CD4-positive, alpha-beta memory T cell (primary cell): ENCODE measurements at places on chromosomes 12 and 14. TPM values are rescaled to one million over a fixed set of nuclear protein-coding genes. Genes with fewer than 3 reads are reported as not detected.
A peak's percentile ranks its signal among the peaks of the same experiment; 100 is the strongest.

The DEGS2 gene
- total RNA-seq = 0.14 TPM

The MYF5 gene
- total RNA-seq = not detected

The TAS2R20 gene
- 2.5 TPM for total RNA-seq

The KRT71 gene
- total RNA-seq = not detected

The OTOGL gene
- not detected for total RNA-seq

The VSIG10 gene
- 5.1 TPM for total RNA-seq

The B4GALNT3 gene
- 2.1 TPM for total RNA-seq

The FLRT2 gene
- total RNA-seq = 0.03 TPM

GRCh38 chr12:27552886-27553560 lies 29.0 kb downstream of the PPFIBP1 start:
- H3K4me1 ChIP-seq = no peaks in the 10 kb centered on the region
- H3K4me3 ChIP-seq = no peak overlapping the region
- H3K27ac ChIP-seq = no peak overlapping the region
- no peak for DNase-seq

- no peak for DNase-seq
- no peaks in the 10 kb centered on the region for H3K36me3 ChIP-seq
- H3K27me3 ChIP-seq = no peaks in the 10 kb centered on the region
- peaks cover 20% of the 10 kb centered on the region for H3K4me1 ChIP-seq
- H3K27ac ChIP-seq = no peak overlapping the region
- no peak overlapping the region for H3K4me3 ChIP-seq
These were observed 4.8 kb downstream of the CKB start for GRCh38 chr14:103517721-103518421.

GRCh38 chr12:33472299-33472698 lies 32.7 kb upstream of the SYT10 start:
- H3K36me3 ChIP-seq = no peaks in the 10 kb centered on the region
- no peaks in the 10 kb centered on the region for H3K4me1 ChIP-seq
- no peaks in the 10 kb centered on the region for H3K27me3 ChIP-seq
- no peak overlapping the region for H3K27ac ChIP-seq

DNA sequence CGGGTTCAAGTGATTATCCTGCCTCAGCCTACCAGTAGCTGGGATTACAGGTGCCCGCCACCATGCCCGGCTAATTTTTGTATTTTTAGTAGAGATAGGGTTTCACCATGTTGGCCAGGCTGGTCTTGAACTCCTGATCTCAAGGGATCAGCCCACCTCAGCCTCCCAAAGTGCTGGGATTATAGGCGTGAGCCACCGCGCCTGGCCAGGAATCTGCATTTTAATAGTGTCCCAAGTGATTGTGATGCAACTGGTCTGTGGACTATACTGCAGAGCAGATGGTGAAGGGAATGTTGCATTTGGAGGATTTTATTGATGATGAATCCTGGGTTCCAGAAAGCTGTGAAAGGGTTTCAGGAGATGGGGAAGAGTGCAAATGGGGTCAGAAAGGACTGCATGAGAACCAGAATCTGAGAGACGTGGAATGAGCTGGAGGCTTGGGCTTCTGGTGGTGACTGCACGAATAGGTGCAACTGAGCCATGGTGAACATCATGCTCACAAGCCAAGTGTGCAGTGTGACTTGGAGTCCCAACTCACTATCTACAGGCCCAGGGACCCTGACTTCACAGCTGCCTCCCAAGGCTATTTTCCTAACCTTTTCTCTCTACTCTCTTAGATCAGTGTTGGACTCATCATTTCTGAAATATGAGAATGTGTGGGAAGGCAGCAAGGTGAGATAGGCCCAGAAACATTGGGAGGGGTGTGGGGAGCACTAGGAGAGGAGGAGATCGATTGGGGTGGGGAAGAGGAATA lies 4.5 kb downstream of the RPS26 start:
- peak overlapping the region; percentile 13 for H3K27ac ChIP-seq
- no peaks in the 10 kb centered on the region for H3K27me3 ChIP-seq
- peaks cover 25% of the 10 kb centered on the region for H3K36me3 ChIP-seq
- H3K4me1 ChIP-seq = peaks cover 18% of the 10 kb centered on the region
- no peak for DNase-seq

GRCh38 chr12:118103201-118103600 lies 610 bp downstream of the VSIG10 start:
- H3K27ac ChIP-seq = no peak overlapping the region
- no peaks in the 10 kb centered on the region for H3K36me3 ChIP-seq
- H3K4me1 ChIP-seq = peaks cover 5% of the 10 kb centered on the region
- H3K4me3 ChIP-seq = peak overlapping the region; percentile 49
- no peak for DNase-seq

- H3K4me1 ChIP-seq = peaks cover 95% of the 10 kb centered on the region
- peak; percentile 51 for DNase-seq
- peak overlapping the region; percentile 27 for H3K27ac ChIP-seq
- H3K27me3 ChIP-seq = no peaks in the 10 kb centered on the region
- H3K36me3 ChIP-seq = no peaks in the 10 kb centered on the region
These were observed 116.6 kb downstream of the ETV6 start for GRCh38 chr12:11765817-11766794.

DNA sequence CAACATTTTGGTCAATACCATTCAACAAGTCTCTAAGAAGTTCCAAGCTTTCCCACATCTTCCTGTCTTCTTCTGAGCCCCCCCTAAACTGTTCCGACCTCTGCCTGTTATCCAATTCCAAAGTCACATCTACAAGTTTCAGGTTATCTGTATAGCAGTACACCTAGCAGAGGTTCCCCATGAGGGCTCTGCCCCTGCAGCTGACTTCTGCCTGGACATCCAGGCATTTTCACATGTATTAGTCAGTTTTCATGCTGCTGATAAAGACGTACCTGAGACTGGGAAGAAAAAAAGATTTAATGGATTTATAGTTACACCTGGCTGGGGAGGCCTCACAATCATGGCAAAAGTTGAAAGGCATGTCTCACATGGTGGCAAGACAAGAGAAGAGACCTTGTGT lies 10.2 kb upstream of the PLA2G1B start:
- no peaks in the 10 kb centered on the region for H3K36me3 ChIP-seq
- no peaks in the 10 kb centered on the region for H3K4me1 ChIP-seq

DNA sequence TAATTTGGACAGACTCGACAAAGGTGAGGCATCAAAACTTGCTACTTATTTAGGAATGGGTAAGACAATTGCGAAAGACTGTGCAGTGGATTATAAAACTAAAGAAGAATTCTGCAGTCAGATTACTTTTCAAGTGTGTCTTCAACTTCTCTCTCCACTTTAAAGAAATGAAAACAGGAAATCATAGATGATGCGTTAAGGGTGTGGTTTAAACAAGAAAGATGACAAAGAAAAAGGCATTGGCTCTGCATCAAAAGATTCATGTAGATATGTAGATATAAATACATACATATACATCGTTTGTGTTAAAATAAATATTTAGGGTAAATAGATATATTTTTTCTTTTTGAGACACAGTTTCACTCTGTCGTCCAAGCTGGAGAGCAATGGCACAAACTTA lies 74.6 kb upstream of the PARP11 start:
- DNase-seq = no peak

DNA sequence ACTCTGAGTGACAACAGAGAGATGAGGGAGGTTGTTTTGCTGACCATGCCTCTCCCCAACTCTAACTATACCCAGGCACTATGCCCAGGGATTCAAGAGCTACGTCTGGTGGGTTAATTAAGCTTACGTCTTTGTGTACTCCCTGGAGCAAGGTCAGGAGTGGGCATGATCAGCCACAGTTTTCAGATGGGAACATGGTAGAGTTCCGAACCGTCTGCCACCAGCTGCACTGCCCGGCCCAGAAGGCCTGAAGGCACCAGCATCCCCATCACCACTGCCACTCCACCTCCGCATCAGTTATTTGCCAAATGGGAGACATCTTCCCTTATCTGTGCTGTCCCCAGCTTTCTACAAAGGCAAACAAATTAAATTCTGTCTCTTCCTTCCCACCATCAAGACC lies 11.1 kb upstream of the GPX2 start:
- H3K27ac ChIP-seq = no peak overlapping the region
- no peak overlapping the region for H3K4me3 ChIP-seq
- H3K36me3 ChIP-seq = peaks cover 6% of the 10 kb centered on the region
- no peak for DNase-seq
- H3K4me1 ChIP-seq = no peaks in the 10 kb centered on the region
- no peaks in the 10 kb centered on the region for H3K27me3 ChIP-seq

DNA sequence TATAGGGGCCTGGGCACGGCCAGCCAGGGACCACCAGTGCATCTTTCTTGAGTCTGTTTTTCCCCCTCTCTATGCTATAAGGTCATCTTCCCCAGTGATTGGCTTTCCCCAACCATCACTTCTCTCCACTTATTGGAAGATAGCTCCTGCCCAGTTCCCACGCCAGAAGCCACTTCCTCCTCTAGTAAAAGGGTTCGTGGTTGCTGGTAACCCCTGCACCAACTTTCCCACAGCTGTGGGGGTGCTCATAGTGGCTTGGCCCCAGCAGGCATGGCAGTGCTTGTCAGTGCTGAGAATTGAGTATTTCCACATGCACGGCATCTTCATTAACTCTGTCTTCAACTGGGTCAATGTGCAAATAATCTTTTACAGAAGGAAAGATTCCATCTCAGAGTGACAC lies 215.4 kb downstream of the FOXN3 start:
- H3K4me1 ChIP-seq = peaks cover 23% of the 10 kb centered on the region
- no peak for DNase-seq

- H3K27me3 ChIP-seq = no peaks in the 10 kb centered on the region
- no peak overlapping the region for H3K4me3 ChIP-seq
- H3K27ac ChIP-seq = no peak overlapping the region
- DNase-seq = no peak
- H3K36me3 ChIP-seq = no peaks in the 10 kb centered on the region
These were observed 134.4 kb upstream of the GRIP1 start for GRCh38 chr12:66813137-66813892.
